Stimulated activated CD4-positive, alpha-beta T cell treated with anti-CD3 and anti-CD28 coated beads, Interleukin-1b, Interleukin-23, amount 100 ng/mL, for 1 hour (primary cell): ENCODE measurements at places on chromosomes 4 and X.

- no peak for DNase-seq
Observed at GRCh38 chr4:23847158-23847557, 42.7 kb downstream of the PPARGC1A start.

GRCh38 chr4:139969635-139970266, 184.2 kb downstream of the MAML3 start:
- DNase-seq = no peak

DNA sequence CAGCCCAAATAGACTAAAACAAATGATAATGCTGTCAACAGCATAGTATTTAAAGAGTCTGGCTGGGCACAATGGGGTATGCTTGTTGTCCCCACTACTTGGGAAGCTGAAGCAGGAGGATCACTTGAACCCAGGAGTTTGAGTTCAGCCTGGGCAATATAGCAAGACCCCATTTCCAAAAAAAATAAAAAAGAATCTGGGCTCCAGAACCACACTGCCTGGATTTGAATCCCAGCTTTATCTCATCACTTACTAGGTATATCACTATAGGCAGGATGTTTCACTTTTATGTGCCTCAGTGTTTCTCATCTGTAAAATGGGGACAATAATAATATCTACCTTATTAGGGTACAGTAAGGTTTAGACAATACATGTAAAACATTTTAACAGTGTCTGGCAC, 5.3 kb upstream of the G3BP2 start:
- DNase-seq = no peak

DNA sequence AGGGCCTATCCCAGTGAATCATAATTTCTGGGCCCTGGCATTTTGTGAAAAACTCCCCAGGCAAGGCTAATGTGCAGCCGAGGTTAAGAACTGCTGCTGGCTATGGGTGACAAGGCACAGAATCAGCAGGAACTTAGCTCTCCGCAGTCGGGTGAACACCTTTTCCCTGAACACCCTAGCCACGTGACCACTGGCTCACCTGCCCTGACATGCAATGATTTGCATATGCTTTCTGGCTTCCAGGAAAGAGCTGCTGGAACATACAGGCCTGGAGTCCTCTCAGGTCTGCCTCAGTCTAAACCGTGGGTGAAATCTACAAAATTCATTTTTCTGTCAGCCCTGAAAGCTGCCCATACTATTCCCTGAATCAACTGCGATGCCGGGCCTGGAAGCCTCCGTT, 56.6 kb downstream of the ZNF827 start:
- no peak for DNase-seq

DNA sequence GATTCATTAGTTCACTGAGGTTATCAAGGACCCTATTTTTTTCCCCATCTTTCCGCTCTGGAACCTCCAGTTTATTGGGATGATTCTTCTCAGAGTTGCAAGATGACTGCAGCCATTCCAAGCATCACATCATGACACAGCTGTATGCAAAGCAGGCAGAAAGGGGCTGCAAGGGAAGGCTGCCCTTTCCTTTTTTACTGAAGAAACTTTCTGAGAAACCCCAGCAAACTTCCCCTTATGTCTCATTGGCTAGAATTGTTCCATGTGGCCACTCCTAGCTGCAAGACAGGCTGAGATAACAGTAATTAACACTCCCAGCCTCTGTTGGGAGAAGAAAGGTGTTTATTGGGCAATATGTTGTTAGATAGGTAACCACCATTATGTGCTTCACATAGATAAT, 102.6 kb downstream of the SATL1 start:
- DNase-seq = no peak

GRCh38 chrX:135892781-135893180, 463 bp downstream of the CT45A10 start:
- no peak for DNase-seq

DNA sequence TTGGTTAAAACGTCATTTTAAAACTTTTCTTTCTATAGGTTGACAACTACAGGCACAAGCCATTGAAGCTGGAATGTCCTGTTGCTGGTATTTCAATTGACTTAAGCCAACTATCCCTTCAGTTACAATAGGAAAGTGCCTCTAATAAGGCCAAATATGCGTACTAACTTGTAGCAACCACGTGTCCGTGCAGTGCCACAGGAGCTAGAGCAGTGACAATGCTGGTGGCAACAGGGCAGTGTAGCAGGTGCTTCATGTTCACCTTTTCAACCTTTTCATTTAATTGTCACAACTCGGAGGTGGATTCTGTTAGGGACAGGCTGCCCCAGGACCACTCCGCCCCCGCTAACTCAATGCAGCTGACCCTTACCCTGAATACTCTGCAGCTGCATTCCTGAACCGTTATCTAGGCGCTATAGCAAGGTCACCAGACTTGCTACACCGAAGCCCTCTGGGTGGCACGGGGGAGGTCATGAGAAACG, 37.7 kb downstream of the ERVMER34-1 start:
- DNase-seq = no peak

GRCh38 chr4:169707958-169708643, 49.6 kb downstream of the HPF1 start:
- no peak for DNase-seq

GRCh38 chr4:36919721-36920120, 324.8 kb upstream of the NWD2 start:
- no peak for DNase-seq

DNA sequence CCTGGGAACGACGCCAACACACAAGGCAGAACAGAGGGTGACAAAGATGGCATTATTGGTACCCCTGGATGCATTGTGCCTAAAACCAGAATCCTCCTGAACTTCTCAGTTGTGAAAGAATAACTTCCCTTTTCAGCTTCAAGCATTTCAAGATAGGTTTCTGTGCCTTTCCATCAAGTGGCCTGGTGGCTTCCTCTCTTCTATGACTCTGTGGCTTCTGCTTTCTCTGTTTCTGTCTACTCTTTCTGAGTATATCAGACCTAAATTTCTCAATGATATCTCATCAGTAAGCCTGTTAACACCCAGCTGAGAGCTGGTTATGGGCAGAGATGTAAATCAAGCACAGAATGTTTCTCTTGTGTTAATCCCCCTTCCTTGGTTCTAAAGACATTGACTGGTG, 21.4 kb upstream of the FAM9B start:
- no peak for DNase-seq

- DNase-seq = no peak
Observed at GRCh38 chr4:147518086-147518485, 37.2 kb downstream of the EDNRA start.

DNA sequence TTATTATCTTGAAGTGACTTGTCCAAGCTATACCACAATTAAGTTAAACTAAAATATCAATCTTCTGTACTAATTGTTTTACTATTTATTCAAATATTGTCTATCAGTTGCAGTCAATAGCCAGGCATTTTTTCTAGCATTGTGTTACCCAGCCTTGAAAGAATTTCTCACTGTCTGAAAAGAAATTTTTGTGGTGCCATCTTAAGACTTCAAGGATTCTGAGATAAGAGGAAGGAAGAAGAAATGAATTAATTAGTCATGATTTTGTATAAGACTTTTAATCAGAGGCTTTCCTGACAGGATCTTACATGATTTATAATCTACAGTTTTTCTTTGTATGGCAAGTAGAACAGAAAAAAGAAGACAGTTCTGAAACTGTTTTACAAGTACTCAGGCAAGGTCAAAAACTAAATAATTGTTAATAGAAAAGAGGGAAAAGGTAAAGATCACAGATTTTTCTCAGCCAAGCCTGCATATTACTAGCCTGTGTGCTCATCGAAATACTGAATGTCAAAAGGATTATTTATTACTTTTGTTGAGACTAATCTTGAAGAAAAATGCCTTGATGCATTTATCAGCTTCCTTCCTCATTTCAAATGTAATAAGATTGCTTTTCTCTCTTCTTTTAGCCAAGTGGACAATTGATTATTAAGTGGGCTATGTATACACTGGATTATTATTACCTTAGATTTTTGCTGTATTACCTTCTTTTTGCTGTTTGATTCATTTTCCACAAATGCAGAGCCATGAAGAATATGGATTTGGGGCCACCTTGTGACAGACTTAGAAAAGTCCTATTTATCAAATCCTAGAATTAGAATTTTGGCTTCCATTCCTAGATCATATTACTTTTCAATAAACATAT, 53.8 kb downstream of the CXCL1 start:
- DNase-seq = no peak

GRCh38 chrX:123817288-123817894, 42.5 kb upstream of the XIAP start:
- no peak for DNase-seq

- DNase-seq = no peak
Observed at GRCh38 chr4:111937368-111937767, 207.9 kb upstream of the FAM241A start.

DNA sequence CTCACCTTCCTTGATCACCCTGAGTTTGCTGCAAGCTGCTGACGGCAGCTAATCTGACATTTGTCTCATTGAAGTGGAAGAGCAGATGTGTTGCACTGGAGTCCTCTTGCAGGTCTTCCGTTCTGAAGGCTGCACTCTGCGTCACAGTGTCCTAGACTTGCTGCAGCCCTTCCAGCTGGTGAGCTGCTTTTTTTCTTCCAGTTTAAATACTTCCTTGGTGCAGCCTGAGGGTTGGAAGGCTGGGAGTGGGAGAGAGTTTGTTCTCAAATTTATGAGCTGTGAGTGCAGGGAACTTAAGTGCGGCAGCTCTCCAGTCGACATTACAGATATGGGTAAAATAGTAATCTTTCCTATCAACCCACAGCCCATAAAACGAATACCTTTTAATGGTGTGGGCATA, 303.6 kb upstream of the FAT1 start:
- DNase-seq = no peak

- DNase-seq = no peak
Observed at GRCh38 chrX:39222346-39223113, 421.3 kb downstream of the MID1IP1 start.

DNA sequence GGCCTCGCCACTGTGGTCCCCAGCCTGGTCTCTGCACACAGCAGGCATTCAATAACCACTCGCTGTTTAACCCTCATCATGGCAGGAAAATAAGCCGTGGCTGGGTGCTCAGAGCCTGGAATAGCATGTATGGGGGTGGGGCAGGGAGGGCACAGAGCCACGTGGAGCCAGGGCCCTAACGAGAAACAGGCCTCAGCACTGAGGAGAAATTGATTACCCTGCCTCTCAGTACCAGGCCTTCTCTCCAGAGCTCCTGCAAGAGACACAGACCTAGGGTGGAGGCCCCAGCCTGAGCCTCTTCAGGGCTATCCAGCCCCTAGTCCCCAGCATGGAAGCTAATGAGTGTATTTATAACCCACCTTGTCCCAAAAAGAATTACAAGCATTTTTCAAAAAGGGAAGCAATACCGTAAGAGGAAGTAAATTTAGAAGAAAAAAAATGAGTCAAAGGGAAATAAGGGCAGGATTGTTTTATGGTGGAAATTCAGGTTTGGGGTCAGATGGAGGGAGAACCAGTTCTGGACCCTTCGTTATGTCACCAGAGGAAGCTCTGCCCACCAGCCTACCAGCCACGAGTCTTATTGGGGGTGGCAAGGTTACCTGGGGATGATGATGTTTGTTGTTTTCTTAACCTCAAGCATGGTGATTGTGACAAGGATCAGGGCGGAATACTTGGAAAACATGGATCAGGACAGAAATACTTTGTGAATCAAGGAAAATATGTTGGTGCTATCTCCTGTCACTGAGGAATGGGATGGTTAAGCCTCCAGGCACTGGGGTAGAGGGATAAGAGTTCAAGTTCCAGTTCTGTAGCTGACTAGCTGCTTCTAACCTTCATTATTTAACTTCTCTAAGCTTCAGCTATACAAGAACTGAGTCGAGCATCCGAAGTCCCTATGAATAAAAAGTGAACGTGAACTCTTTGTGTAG, 101.9 kb upstream of the RBPJ start:
- DNase-seq = no peak

- DNase-seq = no peak
Observed at GRCh38 chr4:72449705-72450104, 119.3 kb downstream of the ADAMTS3 start.

DNA sequence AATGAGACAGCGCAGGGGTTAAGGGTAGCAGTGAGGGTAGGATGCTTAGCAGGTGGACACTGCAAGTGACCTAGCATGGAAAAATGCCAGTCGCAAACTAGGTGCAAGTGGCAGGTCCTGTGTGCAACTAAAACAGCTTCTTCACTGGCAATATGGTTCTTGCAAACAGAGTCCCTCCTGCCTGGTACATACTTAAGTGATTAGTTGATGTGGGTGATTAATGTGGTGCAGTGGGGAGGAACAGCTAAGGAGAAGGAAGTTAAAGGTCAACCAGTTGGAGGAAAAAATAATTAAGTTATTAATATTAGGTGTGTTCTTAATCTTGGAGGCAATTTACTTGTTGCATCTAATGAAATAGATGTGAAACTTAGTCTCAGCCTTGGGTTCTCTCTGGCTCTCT, 121.6 kb upstream of the IGFBP7 start:
- no peak for DNase-seq

DNA sequence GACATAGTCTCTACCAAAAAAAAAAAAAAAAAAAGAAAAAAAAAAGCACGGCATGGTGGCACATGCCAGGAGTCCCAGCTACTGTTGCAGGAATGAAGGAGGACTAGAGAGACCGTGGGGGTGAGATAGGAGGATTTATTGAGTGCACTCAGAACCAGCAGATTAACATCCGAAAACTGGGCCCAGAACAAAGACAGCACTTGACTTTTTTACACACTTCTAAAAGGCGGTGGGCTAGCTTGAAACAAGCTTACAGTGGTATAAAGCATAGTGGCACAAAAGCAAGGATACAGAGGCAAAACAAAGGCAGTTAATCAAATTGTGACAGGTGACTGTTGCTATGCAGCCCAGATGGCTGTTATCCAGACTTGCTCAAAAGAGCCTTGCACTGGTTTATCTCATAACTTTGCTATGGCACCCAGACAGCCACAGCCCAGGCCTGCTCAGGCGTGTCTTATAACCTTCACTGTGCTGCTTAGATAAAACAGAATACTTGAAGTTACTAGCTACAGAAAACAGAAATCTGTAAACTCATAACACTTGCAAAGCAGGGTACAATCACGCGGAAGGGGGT, 9.9 kb upstream of the PI4K2B start:
- DNase-seq = no peak

DNA sequence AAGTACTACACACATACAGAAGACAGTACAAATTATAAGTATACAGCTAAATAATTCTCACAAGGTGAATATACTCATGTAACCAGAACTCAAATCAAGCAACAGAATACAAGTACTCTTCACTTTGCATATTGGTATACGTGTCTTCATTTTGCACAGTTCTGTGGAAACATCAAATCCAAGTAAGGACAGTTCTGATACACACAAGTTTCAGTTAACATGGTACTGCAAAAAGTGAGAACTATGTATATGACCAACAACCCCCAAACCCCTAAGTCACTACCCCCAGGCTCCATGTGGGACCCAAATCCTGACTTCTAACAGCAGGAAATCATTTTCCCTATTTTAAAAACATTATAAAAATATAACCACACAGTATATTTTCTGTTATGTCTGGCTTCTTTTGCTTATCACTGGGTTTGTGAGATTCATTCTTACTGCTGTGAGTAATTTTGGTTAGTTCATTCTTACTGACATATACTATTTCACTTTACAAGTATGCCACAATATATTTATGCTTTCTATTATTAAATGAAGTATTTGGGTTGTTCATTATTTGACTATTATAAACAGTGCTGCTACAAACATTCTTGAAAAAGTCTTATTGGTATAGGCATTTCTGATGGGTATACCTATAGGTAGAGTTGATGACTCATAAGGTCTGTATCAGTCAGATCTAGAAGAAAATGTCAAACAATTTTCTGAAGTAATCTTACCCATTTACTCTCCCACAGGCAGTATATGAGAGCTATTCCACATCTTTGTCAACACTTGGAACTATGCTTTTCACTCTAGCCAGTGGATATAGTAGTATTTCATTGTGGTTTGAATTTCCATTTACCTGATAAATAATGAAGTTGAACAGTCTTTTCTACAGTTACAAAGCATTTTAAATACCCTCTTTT, 47.0 kb downstream of the SCLT1 start:
- no peak for DNase-seq

GRCh38 chr4:119894650-119895208, 171.9 kb downstream of the MAD2L1 start:
- DNase-seq = no peak
